ENCODE measurements at places on chromosomes 6 and 20. TPM values are rescaled to one million over a fixed set of nuclear protein-coding genes. Genes with fewer than 3 reads are reported as not detected.

Gene SLC25A27
- 17.4 TPM for total RNA-seq

Gene PTK6
- 72.9 TPM for total RNA-seq

Gene MCM9
- 21.3 TPM for total RNA-seq

Gene LTA
- total RNA-seq = not detected

Gene FAM217A
- not detected for total RNA-seq

Gene FILIP1
- total RNA-seq = 1.1 TPM

Gene KIF3B
- 9.7 TPM for total RNA-seq

Gene C20orf96
- 0.52 TPM for total RNA-seq

Gene FUT9
- 0.29 TPM for total RNA-seq

Gene BMP5
- not detected for total RNA-seq

Gene TMEM74B
- 4.1 TPM for total RNA-seq

Gene HSPA1A
- total RNA-seq = 317 TPM

Gene DYNLT2
- total RNA-seq = 0.59 TPM

Gene PPP1R3G
- 3.2 TPM for total RNA-seq
